ENCODE measurements at places on chromosomes 4 and X.

GRCh38 chr4:144178414-144178813 is 37.9 kb upstream of the GYPA start:
- no peak for DNase-seq

GRCh38 chr4:58061967-58062366 is 951.8 kb upstream of the IGFBP7 start:
- no peak for DNase-seq

DNA sequence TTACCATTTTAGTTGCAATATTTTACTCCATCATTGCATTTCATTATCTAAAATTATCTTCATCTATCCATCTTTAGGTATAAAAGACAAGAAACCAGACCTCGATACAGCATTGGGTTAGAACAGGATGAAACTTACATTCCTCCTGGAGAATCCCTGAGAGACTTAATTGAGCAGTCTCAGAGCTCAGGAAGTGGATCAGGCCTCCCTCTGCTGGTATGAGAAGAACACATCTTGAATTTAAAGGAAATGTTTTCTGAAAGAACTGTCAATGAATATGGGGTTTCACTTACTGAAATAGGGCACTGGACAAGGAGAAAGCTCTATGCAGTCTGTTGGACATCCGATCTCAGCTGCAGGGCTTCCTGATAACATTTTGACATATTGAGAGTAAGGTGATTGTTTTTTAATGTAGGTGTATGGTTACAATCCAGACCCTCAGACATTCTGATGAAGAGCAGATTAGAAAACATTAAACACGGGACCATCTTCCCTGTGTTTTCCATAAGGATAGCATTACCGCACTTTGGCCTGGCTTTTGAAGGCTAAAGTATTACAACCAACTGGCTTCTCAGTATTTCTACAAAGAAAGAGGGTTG is 367.2 kb downstream of the BMPR1B start:
- peak; percentile 18 for DNase-seq

DNA sequence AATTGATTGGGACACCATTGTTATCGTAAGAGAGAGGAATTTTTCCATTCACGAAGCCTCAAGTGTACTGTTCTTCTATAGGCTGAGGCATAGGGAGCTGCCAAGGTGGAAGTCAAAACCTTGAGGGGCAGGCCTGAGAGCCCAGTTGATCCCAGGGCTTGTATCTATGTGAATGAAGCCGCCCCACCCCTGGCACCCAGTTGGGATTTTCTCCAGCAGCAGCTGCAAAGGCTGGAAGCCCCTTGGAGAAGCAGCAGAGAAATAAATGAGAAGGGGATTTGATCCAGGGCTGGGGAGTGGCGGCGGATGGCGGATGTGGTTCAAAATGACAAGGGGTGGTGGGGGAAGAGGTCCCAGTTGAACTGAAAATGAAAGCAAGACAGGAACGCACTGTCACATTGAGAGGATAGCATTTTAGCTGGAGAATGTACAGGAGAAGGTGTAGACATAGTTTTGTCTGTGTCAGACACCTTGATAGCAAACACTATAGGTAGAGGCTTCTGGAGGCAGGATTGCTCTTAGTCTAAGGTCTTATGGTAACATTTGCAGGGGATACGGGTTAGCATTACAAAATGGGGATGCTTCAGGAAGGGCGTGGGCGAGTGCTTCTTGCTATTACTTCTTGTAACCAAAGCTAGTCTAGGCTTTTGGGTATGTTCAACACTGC is 32.6 kb downstream of the DOCK11 start:
- no peak for DNase-seq

GRCh38 chr4:131001371-131001770 is 1905.4 kb downstream of the C4orf33 start:
- no peak for DNase-seq

- DNase-seq: no peak
Measured at GRCh38 chr4:89765966-89766365, 71.0 kb downstream of the SNCA start.

GRCh38 chrX:3940000-3940610 is 226.7 kb upstream of the PRKX start:
- DNase-seq: no peak

- peak; percentile 35 for DNase-seq
Measured at GRCh38 chr4:118981839-118982381, 93.3 kb downstream of the SYNPO2 start.

GRCh38 chrX:109774706-109775105 is 41.6 kb upstream of the ACSL4 start:
- no peak for DNase-seq

DNA sequence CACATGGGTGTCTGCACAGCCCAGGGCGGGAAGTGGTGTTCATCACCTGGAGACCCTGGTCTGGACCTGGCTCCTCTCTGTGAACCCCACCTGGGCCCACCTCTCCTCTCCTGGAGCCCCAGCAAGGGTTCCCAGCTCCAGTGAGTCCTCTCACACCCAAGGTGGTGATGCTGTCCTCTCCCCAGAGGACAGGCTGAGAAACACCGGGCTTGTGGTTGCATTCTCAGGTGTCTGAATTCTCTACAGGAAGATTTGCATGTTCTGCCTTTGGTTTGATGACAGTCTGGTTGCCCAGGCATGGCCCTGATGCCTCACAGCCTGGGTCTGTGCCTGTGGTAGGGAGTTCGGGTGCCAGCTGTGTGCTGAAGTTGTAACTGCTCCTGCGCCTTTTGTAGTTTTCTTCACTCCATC is 3.8 kb downstream of the MAEA start:
- DNase-seq: no peak

- DNase-seq: no peak
Measured at GRCh38 chr4:77044461-77045150, 31.2 kb downstream of the CCNI start.

GRCh38 chr4:145679991-145680455 is at the start of gene C4orf51:
Gene C4orf51 (plus strand): TSS chr4:145680146. CDS start chr4:145680204, 58 bp downstream.
- DNase-seq: no peak

DNA sequence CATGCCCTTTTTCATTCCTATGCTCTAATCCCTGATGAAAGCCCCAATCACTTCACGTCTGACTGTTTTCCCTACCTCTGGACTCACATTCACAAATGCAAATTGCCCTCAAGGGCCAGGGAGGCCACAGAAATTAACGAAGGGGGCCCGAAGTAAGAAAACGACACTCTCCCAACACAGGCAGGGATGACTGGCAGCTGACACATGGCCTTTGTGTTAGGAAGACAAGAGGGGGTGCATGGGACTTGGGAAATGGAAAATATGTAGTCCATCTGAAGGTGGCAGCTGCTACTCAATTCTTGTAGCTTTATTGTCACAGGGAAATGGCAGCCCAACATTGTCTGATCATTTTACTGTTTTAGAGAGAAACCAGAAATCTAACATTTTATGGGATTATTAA is 12.3 kb upstream of the SPARCL1 start:
- no peak for DNase-seq

DNA sequence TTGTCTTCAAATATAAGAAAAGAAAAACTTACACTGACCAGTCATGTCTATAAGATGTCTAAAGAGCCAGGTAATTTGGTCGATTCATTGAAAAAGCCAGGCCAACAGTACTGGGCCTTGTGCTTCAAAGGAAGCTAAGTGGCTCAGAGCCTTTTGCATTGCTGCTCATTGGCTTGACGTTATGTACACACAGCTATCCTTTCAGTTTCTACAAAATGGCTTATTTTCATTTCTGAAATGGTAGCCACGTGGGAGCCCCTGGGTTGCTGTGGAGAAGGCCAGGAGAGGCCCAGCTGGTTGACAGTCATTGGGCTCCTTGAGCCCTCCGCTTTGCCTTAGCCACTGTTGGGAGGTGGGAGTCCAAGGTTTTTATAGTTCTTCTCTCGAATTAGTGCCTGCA is 199.1 kb upstream of the CXorf66 start:
- no peak for DNase-seq

GRCh38 chr4:73709451-73710033 is 30.8 kb upstream of the CXCL8 start:
- no peak for DNase-seq

DNA sequence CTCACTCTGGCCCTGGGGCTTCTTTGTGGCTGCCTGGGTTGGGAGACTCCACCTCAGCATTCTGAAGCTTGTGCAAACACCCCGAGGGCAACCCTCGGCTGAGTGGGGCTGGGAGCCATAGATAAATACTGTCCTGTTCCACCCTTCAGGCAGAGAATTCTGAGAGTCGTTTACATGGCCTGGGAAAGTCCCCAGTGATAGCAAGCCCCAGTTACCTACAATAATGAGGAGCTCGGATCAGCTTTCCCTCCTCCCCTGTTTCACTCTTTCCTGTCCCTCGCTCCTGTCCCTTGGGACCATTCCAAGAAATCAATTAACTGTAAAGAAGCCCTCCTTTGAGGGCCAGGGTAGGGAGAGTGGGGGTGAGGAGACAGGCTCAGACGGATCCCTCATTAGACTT is 31.6 kb upstream of the DDX3X start:
- DNase-seq: no peak

GRCh38 chr4:90237751-90238530 is 110.7 kb downstream of the CCSER1 start:
- no peak for DNase-seq

- DNase-seq: no peak
Measured at GRCh38 chrX:20139966-20140365, 1.7 kb downstream of the EIF1AX start.

DNA sequence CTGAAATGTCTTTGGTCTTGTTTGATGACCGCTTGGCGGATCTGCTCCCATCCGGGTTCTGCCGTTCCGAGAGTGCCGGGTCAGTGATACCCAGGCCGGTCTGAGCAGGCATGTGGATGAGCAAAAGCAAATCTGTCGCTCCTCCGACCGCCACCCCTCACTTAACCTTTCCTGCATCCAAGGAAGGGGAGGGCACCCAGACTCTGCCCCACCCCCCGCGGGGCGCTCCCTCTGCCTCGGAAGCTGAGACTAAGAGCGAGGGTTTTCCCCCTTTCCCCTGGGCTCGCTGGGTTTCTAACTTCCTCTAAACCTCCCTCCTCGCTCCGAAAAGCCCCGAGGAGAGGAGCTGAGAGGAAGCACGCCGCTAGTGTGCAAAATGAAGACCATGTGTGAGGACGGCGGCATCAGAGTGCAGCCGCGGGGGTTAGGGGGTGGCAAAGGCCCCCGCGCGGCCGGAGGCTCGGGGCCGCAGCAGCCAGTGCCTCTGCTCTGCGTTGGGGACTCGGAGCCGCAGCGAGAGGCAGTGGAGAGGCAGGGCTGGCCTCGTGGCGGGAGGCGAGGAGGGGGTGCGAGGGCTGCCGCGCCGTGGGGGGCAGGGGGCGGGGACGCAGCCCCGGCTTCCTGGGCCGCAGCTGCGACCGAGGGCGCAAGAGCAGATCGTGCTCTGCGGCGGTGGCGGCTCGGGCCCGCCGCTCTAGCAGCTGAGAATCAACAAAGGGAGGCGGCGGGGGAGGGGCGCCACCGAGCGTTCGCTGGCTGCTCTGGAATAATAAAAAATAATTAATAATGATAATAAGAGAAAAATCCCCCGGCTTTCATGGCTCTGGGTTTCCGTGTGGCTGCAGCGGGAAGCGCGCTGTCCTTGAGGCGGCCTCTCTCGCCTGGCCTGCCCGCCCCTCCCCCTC is 55.8 kb upstream of the BCOR start:
- DNase-seq: no peak

GRCh38 chr4:38618505-38618904 is 45.5 kb upstream of the KLF3 start:
- no peak for DNase-seq

GRCh38 chrX:129875669-129876068 is 30.3 kb upstream of the UTP14A start:
- no peak for DNase-seq

- no peak for DNase-seq
Measured at GRCh38 chr4:138174981-138175794, 67.0 kb downstream of the SLC7A11 start.

- no peak for DNase-seq
Measured at GRCh38 chrX:55135171-55135570, 46.4 kb downstream of the PAGE2 start.

DNA sequence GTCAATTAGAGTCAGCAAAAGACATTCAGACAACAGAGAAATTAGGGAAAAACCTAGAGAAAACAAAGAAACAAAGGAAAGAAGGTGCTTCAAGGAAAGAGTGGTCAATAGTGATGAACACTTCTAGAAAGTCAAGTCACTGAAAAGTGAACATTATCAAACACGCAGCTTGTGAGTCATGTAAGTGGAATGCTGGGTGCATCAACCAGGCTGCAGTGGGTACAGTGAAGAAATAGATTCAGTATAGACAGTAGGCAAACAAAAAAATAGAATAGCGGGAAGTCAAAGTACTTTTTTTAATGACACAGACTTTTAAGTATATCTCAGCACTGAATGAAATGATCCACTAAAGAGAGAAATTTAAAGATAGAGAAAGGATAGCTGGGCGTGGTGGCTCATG is 245.8 kb downstream of the ARHGAP24 start:
- DNase-seq: no peak

DNA sequence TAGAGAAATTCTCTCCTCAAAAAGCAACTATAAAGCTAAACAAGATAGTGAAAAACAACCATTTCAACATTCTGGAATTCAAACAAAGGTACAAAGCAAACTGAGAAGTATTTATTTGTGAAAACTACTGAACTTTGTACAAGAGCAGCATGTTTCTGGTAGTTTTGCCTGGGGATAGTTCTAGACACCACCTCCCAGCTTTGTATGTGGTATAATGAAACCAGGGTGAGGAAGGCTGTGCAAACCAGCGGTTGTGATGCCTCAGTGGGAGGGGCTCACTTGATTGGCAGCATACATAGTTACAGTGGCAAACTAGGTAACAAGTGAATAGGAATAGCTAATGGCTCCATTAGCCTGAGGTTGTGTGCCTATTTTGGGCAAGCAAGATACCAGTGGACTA is 18.6 kb upstream of the FRMD7 start:
- no peak for DNase-seq

- DNase-seq: no peak
Measured at GRCh38 chr4:22552812-22553211, 36.9 kb upstream of the ADGRA3 start.

DNA sequence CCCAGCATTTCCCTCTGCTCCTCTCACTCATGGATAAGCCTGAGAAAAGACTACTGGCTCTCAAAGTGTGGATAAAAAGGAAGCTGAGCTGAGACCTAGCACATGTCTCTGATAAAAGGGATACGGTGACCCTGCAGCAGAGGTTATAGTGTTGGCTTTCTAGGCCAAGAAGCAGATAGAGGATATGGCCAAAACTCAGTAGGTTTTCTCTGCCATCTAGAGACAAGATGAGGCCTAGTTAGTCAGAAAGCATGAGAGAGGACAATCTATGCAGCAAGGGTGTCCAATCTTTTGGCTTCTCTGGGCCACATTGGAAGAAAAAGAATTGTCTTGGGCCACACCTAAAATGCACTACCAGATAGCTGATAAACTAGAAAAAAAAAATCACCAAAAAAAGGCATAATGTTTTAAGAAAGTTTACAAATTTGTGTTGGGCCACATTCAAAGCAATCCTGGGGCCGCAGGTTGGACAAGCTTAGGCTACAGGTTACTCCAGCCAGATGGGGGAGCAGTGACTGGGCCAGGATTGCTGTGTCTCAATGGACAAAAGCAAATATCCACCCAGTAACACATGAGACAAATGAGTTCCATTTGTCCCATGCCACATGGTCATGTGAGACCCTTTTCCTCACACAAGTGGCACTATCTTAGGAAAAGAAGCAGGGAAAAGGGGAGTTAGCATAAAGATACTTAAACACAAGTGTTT is 411.4 kb downstream of the INPP4B start:
- DNase-seq: no peak

- no peak for DNase-seq
Measured at GRCh38 chrX:39337451-39337850, 536.2 kb downstream of the MID1IP1 start.

Measured in iPS DF 6.9 (cell line).